Lung microvascular endothelial cell (primary cell): ENCODE measurements at places on chromosomes 11 and 22.

- DNase-seq, result no peak
These were observed 11.1 kb downstream of the CTR9 start for GRCh38 chr11:10762185-10762584.

DNA sequence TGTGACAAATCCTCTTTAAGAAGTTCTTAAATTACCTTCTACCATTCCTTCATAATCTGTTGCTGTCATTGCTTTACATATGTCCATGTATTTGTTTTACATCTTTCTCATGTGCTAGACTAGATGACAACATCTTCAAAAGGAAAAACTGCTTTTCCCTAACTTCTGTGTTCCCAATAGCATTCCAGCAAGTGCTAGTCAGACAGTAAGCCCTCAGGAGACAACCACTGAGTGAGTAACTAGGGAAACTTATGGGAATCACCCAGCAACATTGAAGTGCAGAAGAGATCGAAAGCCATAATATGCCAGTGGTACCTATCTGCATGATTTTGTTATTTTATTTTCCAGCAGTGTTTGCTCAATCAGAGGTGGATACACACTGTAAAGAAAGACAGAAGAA is 889.7 kb upstream of the API5 start:
- DNase-seq, result no peak

DNA sequence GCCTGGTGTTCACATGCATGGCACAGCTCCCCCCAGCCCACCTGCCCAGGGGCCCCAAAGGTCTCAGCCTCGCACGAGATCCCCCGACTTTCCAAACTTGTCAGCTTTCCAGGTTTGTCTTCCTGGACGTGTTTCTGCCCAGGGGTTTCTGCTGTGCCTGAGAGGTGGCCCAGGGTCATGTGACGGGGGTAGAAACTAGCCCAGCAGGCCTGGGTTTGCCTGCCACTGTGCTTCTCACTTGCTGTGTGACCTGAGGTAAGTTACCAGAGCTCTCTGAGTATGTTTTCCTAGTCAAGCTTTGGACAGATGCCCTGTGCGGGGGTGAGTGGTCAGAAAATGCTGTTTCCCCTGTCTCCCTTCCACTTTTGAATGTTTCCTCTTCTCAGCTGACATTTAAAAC is 38.3 kb upstream of the SHISAL1 start:
- no peak for DNase-seq

DNA sequence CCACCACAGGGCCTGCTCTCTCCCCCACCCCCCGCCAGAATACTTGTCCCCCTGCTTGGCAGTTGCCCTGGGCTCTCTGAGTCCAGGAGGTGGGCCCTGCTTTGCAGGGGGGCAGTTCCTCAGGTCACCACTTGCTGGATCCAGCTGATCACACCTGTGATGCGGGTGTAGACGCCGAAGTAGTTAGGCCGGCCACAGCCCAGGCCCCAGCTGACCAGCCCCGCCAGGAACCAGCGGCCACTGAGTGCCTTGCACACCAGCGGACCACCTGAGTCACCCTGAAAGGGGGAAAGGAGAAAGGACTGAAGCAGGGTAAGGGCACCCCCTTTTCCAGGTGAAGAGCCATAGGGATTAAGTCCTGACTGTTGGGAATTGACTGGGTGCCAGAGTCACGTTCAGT is 14.4 kb downstream of the KCTD17 start:
- DNase-seq, result no peak
